LHCN-M2 (cell line): ENCODE measurements at places on chromosomes 13 and 19. TPM values are rescaled to one million over a fixed set of nuclear protein-coding genes. Genes with fewer than 3 reads are reported as not detected.

DNA sequence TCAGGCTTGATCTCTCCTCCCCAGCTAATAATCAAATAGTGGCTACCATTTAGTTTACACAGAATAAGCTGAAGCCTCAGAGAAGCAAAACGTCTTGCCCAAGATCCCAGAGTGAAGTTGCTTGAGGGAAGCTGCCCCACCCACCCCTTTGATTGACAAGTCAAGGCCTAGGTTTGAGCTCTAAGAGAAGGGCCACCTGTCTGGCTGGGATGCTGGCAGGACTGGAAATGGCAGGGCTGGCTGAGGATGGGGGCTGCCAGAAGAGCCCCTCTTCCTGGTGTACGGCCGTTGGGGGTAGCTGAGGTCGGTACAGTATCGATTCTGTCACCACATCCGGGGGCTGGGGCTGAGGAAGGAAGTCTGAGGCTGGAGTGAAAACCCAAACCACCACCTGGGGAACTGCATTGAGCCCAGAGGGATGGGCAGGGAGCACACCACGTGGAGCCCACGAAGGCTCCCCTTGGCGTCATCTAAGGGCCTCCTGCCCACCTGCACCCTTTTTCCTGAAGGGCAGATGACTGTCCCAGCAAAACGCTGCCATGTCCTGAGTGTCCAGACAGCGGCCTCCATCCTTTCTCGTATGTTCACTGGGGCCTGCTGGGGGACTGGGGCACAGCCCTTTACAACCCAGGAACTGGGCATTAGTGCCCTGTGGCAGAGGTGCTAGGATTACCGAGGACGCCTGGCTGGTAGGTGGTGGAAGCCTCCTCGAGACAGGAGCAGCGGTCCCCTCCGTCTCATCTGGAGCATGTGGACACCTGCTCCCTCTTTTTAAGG, 1.4 kb upstream of the PRKD2 start:
- no peak for DNase-seq

DNA sequence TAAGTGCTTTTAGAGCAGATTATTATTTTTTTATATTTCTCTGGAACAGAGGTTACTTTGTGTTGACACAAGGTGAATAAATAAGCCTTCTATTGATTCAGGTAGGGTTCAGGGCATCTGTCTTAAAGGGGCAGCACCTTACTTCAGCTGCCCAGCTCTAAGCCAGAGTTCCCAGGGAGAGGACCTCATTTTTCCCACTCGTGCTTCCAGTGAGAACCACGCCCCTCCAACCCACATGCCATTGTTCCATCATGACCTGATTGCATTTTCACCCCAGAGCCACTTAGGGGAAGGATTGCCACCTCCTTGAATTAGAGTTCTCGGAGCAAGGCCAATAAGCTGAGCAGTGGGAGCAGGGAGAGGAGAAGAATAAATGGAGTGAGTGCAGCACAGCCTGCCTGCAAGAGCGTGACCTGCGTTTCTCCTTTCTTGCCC, 104.3 kb upstream of the FRY start:
- no peak for DNase-seq

DNA sequence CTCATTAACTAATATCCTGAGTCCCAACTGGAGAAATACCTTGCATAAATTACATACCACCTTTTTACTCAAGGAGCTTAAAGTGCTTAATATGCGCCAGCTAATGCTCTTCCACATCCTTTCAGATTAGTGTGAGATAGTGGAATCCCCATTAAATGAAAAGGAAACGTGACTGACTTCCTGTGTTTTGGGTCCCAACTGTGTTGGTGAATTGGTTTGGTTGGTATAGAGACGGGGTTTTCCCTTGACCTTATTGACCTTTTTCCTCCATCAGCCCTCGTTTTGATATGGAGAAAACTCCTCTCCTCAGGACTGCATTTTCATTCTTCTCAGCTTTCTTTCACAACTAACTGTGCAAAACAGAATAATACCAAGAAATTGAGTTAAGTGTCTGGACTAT, 163.5 kb downstream of the PAN3 start:
- DNase-seq = no peak

Gene ASPDH
- not detected in 2 replicates for total RNA-seq

- no peak for DNase-seq
Observed at GRCh38 chr19:13302526-13303270, 152.5 kb downstream of the IER2 start.

- DNase-seq = peak; percentile 2
Observed at GRCh38 chr19:28519952-28520861, 692.7 kb downstream of the UQCRFS1 start.

GRCh38 chr19:30293051-30293785, 79.0 kb upstream of the ZNF536 start:
- no peak for DNase-seq

Gene TYK2
- 78.5 and 97.8 TPM in 2 replicates for total RNA-seq

GRCh38 chr13:98353750-98354149, 176.7 kb upstream of the RNF113B start:
- no peak for DNase-seq

GRCh38 chr13:92197669-92198068, 799.2 kb downstream of the GPC5 start:
- no peak for DNase-seq

DNA sequence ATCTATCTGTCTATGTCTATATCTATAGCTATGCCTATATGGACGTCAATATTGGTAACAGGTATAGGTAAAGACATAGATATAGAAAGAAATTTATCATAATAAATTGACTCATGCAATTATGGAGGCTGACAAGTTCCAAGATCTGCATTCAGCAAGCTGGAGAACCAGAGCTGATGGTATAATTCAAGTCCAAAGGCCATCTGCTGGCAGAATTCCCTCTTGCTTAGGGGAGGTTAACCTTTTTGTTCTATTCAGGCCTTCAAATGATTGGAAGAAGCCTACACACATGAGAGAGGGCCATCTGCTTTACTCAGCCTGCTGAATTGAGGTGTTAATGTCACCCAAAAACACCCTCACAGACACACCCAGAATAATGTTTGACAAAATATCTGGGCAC, 10.8 kb downstream of the RASL11A start:
- DNase-seq = no peak
